ENCODE measurements at places on chromosomes 7 and 10. TPM values are rescaled to one million over a fixed set of nuclear protein-coding genes. Genes with fewer than 3 reads are reported as not detected.

The TDRD1 gene
- 1.6 TPM for total RNA-seq

The TAS2R60 gene
- total RNA-seq = not detected

The ZNF746 gene
- total RNA-seq = 22.8 TPM

The LIPJ gene
- total RNA-seq = 0.54 TPM

The TMEM229A gene
- 9.6 TPM for total RNA-seq

The GIMAP5 gene
- 9.1 TPM for total RNA-seq

The PLPP4 gene
- total RNA-seq = 8.0 TPM

The PHKG1 gene
- 22.9 TPM for total RNA-seq

The CCL24 gene
- total RNA-seq = not detected

The SPDYE16 gene
- 0.90 TPM for total RNA-seq

The RHOBTB1 gene
- total RNA-seq = 17.8 TPM

The CALML3 gene
- 0.24 TPM for total RNA-seq

The FAM171A1 gene
- 135 TPM for total RNA-seq

The GSTO1 gene
- 88.5 TPM for total RNA-seq

The SPDYE5 gene
- total RNA-seq = not detected

The FGFBP3 gene
- total RNA-seq = 4.6 TPM

The AKR1C3 gene
- 9.7 TPM for total RNA-seq

The TCAF2 gene
- 2.9 TPM for total RNA-seq

The HYAL4 gene
- not detected for total RNA-seq

The TMEM176B gene
- 38.3 TPM for total RNA-seq

The RBM17 gene
- total RNA-seq = 103 TPM

The CNNM1 gene
- total RNA-seq = 42.8 TPM

The HOXA2 gene
- total RNA-seq = not detected

The GPR15LG gene
- total RNA-seq = not detected

The SLC39A12 gene
- 28.0 TPM for total RNA-seq

The IRF5 gene
- total RNA-seq = 3.7 TPM

The AKR1C4 gene
- total RNA-seq = not detected

The ZNF365 gene
- total RNA-seq = 54.6 TPM

The ARL5B gene
- 12.9 TPM for total RNA-seq

The CLRN3 gene
- not detected for total RNA-seq

The SPDYE6 gene
- not detected for total RNA-seq

Measured in dorsolateral prefrontal cortex (tissue), 122 donors.